ENCODE measurements at places on chromosomes 7 and 10.

DNA sequence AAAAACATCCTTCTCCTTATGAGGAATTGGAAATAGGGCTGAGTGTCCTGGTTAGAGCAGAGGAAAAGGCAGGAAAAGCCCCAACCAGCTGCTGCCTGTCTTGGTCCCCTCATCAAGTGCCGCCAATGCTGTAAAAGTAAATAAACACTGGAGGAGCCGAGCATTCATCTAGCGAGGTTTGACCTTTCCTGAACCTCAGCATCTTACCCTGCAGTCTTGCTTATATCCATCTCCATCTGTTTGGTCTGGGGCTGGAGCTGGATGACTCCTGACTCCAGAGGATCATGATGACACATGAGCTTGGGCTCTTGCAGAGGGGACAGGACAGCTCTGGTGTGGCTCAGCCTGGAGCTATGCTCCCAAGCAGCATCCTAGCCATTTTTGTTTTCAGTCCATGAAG is 501.1 kb downstream of the TNS3 start:
- DNase-seq, result no peak

DNA sequence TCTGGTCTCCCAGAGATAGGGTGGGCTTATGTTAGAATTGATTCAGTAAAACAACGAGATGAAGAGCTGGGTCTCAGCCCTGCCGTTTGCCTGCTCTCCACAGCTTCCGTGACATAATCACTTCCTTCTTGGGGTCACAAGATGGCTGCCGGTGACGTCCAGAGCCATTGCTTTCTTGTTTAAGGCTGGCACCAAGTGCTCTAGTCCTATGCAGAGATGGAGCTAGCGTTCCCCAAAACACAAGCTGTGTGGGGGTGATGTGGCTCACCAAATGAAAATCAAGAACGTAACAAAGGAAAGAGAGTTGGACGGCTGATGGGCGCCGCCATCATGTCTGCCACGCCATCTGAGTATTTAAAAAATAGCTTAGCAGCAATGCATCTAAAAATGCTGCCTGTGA is 296.1 kb downstream of the CAMK1D start:
- DNase-seq, result no peak

GRCh38 chr7:137846827-137847567 is at the start of gene DGKI:
Gene DGKI, minus strand, starts transcription at chr7:137846974.
- peak; percentile 33 for DNase-seq

- no peak for DNase-seq
Measured at GRCh38 chr10:13080643-13081042, 19.3 kb upstream of the OPTN start.
